C1 segment of cervical spinal cord (tissue), 14 donors: ENCODE measurements at places on chromosomes 16 and 17.

- peak; percentile 8 for DNase-seq
Observed at GRCh38 chr16:938136-938535, 32.6 kb downstream of the LMF1 start.

GRCh38 chr16:9516444-9516843, 425.0 kb downstream of the HAPSTR1 start:
- DNase-seq: no peak

- peak; percentile 82 for DNase-seq
Observed at GRCh38 chr17:17416400-17417360, 60.1 kb upstream of the MED9 start.

- peak; percentile 42 for DNase-seq
Observed at GRCh38 chr17:63841350-63842172, 924 bp downstream of the SMARCD2 start.

DNA sequence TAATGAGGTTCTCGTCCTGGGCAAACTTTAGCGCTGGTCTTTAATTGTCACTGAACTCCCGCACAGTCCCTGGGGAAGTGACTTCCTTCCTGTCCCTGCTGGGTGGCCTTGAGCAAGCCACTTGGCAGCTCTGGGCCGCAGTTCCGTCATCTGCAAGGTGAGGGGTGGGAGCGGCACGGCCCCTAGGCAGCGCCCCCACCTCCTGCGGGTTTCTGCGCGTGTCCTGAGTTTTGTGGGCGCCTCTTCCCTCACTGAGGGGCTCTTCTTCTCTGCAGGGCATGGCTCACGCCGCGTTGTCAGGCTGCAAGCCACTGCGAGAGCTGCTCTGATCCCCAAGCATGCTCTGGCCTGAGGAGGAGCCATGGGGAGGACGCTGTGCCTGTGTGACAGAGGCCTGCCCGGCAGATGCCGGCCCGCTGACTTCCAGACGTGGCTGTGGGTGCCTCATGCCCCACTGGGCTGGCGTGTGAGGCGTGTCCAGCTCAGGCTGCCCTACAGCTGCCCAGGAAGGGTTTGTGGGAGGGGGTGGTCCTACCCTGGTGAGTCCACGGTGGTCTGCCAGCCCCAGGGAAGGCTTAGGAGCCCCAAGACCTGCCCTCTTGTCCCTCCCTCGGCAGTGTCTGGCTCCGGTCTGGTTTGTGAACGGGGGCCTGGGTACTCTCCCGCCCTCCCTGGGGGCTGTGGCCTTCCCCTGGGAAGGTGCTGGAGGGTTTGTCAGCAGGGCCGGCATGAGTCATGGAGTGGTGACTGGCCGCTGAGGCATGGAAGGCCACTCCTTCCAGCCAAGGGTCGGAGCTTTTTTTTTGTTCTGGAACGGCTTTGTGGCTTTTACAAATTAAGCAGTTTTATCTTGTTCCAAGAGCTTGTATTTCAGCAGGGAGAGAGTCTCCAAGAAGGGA, 182.0 kb downstream of the SEC14L1 start:
- DNase-seq: peak; percentile 58

- DNase-seq: no peak
Observed at GRCh38 chr17:77316191-77316641, 175.4 kb downstream of the SEC14L1 start.

GRCh38 chr17:30345527-30346075, 11.7 kb upstream of the TMIGD1 start:
- no peak for DNase-seq

- DNase-seq: peak; percentile 32
Observed at GRCh38 chr17:57337390-57337789, 81.1 kb downstream of the MSI2 start.

DNA sequence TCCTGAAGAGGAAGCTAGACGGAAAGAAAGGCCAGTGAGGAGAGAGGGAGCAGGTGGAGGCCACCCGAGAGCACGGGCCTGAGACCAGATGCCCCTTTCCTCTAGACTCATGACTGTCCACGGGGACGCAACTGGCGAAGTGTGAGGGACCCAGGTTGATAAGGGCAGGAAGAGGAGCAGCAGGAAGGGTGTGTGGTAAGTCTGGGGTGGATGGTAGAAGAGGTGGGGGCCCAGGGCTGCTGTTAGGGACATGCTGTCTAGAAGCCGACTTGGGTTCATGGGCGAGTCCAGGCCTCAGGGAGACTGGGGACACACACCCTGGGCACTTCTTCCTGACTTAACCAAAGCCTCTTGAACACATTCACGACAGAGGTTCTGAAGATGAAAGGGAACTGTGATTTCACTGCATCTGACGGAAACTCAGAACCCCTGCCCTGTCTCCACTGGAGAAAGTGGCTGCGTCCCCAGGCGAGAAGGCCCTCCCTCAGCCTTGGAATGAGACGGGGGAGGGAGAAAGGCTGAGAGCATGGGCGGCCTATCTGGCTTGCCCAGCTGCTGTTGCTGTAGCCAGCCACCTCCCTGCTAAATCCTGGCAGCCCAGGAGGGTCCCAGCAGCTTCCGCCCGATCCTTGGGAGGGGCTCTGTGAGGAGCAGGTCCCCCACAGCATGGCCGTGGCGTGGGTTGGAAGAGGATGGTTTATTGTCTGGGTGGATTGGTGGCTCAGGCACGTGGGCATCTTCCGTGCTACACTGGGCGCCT, 6.0 kb downstream of the HIC1 start:
- no peak for DNase-seq

DNA sequence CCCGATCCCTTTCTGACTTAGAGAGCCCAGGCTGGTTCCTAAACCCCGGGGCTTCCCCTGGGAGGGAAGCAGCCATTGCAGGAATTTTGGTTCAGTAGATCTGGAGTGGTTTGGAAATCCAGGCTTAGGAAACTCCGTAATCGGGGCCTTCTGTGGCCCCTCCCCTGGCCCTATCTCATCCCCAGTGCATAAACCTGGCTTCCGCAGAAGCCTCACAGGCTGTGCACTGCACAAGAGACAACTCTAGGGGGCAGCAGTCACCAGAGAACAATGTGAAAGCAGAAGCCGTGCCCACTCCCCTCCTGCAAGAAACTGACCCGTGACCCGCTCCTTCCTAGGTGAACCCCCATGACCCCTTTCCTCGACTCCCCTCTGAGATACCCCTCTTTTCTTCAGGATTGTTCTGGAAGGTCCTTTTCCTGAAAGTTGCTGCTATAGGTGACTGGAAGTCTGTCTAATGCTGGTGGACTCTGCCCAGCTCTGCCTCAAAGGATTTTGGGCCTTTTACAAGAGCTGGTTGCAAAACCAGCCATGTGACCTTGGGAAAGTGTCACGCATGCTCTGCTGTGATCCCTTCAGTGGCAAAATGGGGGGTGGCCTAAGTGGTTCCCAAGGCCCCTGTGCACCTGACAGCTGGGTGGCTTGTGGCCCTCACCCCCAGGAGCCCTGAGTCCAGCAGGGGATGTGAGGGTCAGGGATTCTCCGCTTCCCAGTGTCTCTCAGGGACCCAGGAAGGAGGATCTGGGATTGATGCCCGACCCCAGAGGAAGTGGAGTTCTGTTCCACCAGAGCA, 14.4 kb downstream of the GUCY2D start:
- DNase-seq: no peak

GRCh38 chr17:61984821-61985220, 57.0 kb upstream of the INTS2 start:
- DNase-seq: no peak

DNA sequence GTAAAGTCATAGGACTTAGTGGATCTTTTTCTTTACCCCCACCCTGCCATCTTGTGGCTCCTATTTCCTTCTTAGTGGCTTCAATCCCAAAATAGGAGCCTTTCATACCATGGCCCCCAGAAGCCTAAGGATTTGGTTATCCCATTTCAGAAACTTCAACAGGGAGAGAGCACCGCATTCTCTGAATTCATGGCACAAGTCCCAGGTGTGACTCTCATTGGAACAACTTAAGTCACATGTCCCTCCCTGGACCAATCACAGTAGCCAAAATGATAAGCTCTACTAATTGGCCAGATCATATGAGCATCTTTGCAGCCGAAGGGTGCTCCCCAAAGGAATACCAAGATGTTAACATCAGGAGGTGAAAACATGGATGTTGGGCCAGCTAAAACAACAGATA, 43.2 kb downstream of the AXIN2 start:
- no peak for DNase-seq

DNA sequence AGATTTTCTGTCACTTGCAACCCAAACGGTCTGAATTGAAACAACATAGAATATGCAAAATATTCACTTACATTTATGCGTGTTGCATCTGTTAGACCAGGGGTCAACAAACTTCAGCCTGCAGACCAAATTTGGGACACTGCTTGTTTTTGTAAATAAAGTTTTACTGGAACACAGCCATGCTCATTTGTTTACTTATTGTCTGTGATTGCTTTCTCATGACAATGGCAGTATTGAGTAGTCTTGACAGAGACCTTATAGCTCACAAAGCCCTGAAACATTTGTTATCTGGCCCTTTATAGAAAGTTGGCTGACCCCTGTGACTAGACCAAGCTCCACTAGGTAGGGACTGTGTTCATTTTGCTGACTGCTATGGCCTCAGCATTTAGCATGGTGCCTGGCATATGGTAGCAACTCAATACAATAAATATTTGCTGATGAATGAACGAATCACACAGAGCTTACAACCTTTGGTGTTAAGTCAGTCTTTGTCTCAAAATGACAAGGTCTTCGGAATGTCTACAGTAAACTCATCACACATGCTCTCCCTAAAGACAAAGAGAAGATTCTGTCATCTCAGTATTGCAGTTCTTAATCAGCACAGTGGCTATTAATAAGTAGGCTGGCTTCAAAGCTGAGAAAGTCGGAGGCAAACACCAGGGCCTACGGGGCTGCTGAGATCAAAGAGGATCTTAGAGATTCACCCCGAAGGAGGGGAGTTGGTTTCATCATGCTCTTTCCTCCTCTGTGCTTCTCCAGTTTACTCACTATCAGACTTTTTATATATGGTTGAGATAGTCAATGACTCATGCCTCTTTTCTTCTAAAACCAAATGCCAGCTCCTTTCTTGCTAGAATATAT, 95.2 kb upstream of the AXIN2 start:
- no peak for DNase-seq

GRCh38 chr17:13113821-13114525, 96.1 kb upstream of the ELAC2 start:
- DNase-seq: no peak
